Activated T-cell treated with anti-CD3 and anti-CD28 coated beads, Interleukin-2, amount 50 U/mL, for 72 hours (primary cell): ENCODE measurements at places on chromosomes 2 and 18. TPM values are rescaled to one million over a fixed set of nuclear protein-coding genes. Genes with fewer than 3 reads are reported as not detected.

DNA sequence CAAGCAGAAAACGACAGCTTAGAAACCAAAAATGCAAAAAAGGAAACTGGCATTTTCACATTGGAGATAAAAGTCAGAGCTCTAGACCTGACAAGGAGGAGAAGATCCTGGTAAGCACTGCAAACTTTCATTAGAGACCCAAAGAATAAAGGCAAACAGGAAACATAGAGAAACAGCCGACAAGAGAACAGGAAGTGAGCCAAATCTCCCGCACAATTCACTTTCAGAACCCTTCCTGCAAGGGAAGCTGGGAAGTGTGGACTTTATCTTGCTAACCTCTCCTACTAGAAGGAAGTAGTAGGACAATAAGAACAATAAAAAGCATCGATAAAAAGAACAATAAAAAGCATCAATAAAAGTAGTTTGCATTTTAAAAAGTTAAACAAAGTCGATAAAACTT is 417.8 kb upstream of the SPHKAP start:
- no peak for DNase-seq

GPN1 gene
- 43.6 TPM for total RNA-seq

DNA sequence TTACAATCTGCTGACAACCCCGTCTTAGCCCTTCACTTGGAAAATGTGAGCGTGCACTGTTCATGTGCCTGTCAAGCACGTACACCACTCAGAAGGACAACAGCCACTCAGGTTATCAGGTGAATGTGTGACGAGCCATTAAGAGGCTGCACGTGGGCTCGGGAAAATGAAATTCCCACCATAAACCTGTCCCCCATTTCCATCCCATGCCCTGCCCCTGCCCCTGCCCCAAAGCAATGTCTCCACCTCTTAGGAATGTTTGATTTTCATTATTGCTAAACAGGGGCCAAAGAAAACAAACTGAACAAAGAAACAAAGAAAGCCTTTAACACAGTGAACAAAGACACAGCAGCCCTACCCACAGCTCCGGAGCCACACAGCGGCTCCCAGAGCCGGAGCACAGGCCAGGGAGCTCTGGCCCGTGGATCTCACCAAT is 90.5 kb downstream of the TMEM18 start:
- DNase-seq = no peak

- no peak for DNase-seq
These were observed 24.1 kb upstream of the VWC2L start for GRCh38 chr2:214386720-214387119.

DNA sequence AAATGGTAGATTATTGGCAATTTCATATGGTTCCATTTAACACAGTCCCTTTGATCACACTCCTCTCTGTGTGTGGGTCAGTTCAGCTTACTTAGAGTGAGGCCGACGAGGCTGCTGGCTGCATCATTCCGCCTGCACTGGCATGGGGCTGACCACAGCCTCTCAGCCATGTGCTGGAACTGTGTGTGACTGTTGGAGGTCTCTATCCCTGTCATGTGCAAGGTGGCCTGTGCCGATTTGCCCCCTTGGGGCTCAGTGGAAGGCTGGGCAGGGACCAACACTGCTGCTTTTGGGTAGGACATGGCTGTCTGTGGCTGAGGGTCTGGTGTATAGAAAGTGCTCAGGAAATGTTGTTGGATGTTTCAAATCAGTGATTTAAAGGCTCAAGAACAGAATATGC is 454.0 kb upstream of the HS6ST1 start:
- no peak for DNase-seq

DNA sequence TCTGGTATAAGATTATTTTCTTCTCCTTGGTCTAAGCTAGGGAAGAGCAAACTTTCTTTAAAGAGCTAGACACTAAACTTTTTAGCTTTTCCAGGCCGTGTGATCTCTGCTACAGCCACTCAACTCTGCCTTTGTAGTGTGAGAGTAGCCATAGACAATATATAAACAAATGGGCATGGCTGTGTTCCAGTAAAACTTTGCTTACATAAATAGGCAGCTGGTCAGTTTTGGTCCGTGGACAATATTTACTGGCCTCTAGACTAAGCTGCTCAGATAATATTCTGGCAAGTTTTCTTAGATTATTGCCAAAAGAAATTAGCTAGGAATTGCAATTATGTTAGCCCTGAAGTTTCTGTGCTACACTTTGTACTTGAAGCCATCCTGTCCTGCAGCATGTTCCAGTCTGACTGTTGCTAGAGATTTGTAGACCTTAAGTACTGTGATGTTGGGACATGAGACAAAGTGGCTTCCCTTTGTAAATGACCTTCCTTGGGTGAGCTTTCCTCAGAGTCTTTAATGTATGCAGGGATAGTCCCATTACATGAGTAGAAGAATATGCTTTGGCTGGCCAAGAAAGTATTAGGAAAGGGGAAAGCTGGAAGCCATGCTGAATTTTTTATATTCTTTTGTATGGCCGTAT is 126.9 kb downstream of the SOX11 start:
- DNase-seq = no peak

DNAJC27 gene
- total RNA-seq = 7.4 TPM

STPG4 gene
- not detected for total RNA-seq

GRCh38 chr18:65298422-65298821 is 452.4 kb upstream of the CDH7 start:
- DNase-seq = no peak

OXER1 gene
- total RNA-seq = 0.30 TPM

DNA sequence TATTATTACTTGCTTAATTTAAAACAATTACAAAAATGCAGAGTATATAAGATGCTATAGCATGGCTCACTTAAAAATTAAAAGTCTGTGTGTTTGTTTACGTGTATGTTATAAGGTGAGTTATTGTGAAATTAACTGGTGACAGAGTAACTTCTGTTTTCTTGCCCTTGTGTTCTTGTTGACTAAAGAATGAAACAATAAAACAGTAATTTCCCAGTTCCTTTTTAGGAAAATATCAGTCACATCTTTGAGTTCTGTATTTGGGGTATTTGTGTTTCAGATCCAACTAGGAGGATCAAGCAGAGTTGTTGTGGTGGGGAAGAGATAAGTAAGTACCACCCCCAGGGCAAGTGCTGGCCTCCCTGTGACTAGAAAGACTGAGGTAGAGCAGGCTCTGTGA is 143.6 kb downstream of the CCDC148 start:
- DNase-seq = no peak

DNA sequence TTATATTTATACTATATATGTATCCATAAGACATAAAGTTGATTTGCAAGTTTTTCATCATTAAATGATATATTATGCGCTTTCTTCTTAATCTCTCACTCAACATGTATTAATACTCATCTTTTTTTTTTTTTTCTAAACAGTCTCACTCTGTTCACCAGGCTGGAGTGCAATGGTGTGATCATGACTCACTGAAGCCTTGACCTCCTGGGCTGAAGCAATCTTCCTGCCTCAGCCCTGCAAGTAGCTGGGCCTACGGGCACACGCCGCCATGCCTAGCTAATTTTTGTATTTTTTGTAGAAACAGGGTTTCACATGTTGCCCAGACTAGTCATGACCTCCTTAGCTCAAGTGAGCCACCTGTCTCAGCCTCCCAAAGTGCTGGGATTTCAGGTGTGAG is 51.4 kb upstream of the MAP4K3 start:
- no peak for DNase-seq

DNA sequence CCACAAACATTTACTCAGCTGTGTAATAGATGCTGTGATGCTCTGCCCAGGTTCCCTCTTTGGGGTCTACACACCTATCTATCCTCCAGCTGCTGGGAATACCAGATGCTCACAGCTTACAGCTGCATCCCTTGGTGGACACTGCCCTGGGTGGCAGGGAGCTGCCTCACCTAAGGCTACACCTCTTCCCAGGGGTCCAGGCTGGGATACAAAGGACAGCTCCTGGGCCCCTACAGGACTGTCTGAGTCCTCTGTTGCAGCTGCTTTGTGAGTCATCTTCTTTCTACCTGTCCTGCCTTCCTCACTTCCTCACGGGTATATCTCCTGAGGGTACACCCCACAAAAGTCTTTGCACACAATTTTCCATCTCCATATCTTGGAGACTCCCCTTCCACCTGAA is 27.6 kb downstream of the THNSL2 start:
- no peak for DNase-seq

DNA sequence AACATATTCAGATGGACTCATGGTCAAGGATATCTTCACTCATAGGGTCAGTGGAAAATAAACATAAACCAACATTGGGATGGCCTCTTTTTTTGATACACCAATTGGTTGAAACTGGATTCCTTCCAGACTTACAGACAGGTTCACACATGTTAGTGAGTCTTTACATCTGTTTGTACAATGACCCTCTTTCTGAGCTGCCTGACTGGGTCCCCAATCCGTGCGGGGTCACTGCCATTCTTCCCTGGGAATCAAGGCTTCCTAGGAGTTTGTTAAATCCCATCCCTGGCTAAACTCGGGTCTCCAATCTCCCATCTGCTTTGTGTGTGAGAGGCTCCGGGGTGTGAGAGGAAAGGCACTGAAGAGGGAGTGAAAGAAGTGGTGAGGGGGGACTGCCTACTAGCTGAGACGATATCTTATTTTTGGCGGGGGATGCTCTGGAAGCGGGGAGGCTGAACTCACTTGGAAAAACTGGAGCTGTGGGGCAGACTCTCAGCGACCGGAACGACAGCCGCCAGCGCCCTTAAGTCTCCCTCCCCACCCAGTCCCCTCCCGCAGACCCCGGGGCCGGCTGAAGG is 487 bp downstream of the STARD6 start:
- DNase-seq = no peak

UGT1A6 gene
- total RNA-seq = not detected

DNA sequence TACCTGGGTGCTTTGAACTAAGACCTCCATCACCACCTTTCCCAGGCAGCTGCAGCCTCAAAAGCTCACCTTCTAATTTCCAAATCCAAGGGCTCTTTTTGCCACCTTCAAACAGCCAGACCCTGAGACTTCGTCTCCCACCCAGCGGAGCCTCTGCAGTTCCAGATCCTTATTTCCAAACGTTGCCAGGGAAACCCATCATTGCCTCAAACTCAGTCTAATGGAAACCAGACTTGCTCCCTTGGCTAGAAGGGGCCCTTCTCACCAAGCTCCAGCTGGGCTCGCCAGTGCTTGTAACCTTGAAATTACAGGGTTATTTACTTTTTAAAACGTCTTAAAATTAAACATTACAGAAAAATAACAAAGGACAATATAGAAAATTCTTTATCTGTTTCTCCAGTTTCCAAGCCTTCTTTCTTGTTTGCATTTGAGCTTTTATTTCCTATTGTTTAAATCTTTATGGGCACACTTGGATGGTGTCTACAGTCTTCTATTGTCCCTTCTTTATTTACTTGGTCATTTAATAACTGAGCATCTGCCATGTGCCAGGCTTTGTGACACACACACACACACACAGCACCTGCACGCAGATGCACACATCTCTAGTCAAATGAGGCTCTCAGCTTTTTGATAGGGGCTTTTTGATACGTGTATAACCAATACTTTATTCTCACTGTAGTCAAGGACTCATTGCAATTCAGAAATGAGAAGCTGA is 36.1 kb downstream of the TRPM8 start:
- DNase-seq = no peak

DNA sequence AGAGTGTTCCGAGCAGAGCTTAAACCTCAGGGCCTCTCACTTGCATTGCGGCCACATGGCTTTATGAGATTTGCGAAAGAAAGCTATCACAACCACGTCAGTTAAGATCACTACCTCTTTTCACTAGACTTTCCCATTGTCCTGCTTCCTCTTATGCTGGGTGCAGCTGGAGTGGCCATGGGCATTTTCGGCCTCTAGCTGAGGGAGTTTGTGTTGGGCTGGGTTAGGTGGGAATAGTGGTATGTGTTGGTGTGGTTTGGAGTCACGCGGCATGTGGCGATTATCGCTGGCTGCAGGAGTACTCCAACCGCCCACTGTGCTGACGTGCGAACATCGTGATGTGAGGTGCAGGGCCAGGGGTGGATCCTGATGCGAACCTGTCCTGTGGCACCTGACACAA is 27.1 kb downstream of the RALB start:
- DNase-seq = no peak

GRCh38 chr18:5144629-5145028 is 52.4 kb downstream of the AKAIN1 start:
- no peak for DNase-seq

DNA sequence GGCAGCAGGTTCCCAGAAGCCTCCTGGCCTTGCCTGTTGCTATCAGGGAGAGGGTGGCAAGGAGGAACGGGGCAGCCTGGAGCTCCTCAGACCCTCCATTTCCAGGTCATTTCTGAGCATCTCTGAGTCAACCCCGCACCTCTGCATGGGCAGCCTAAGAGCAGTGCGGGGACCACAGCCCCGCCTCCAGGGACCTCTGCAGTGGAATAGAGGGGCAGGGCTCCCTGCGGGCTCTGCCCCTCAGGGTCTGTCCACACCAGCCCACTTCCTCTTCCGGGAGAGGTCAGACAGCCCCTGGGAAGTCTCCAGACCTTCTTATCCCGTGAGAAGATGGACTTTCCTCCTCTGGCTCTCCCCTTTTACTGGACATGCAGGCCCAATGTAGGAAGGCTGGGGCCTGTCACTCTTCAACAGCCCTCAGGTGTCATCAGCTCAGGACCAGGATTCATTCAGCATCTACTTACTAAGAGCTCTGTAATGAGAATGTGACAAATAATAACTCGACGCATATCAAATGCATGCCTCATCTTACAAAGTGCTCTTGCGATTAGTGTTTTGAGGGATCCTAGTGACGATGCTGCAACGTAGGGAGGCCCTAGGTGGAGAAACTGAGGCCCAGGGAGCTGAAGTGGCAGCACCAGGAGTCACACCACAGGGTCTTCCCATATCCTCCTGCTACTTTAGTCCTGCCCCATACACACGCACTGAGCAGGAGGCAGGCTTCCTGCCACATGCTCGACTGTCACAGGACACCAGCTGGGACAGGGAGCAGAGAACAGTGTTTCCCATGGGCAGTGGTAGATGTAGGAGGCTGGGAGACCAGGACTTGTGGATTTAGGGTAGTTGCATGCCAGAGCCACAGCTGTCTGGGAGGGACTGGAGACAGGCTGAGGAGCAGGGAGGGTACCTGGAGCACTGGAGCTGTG is 28.0 kb downstream of the SH2D6 start:
- DNase-seq = no peak

GRCh38 chr2:231186325-231186724 is 12.1 kb upstream of the ARMC9 start:
- no peak for DNase-seq

DNA sequence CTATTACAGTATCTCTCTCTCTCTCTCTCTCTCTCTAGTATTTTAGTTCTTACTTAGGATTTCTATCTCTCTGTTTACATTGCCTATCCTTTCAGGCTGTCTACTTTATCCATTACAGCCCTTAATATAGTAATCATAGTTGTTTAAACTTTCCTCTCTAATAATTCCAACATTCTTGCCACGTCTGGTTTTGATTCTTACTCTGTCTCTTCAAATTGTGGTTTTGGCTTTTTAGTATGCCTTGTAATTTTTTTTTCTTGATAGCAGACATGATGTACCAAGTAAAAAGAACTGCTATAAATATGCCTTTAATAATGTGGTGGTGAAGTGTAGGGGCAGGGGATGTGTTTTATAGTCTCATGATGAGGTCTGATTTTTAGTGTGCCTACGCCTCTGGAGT is 1809.5 kb upstream of the CELF4 start:
- no peak for DNase-seq

CCDC68 gene
- not detected for total RNA-seq

MRPL44 gene
- total RNA-seq = 36.8 TPM

RAB6C gene
- total RNA-seq = not detected

MROH2A gene
- not detected for total RNA-seq

GRCh38 chr2:156339865-156340264 is 7.3 kb upstream of the NR4A2 start:
- DNase-seq = no peak

NDC80 gene
- 82.0 TPM for total RNA-seq
